ENCODE measurements at places on chromosomes 6 and 20.

GRCh38 chr6:7073082-7073820, 34.5 kb upstream of the RREB1 start:
- no peak for DNase-seq

- no peak for DNase-seq
These were observed 104.2 kb downstream of the NCOA3 start for GRCh38 chr20:47605673-47606413.

- DNase-seq = no peak
These were observed 148.6 kb downstream of the LRRC1 start for GRCh38 chr6:53943395-53943794.

GRCh38 chr6:42320762-42321161, 103.1 kb upstream of the MRPS10 start:
- DNase-seq = no peak

DNA sequence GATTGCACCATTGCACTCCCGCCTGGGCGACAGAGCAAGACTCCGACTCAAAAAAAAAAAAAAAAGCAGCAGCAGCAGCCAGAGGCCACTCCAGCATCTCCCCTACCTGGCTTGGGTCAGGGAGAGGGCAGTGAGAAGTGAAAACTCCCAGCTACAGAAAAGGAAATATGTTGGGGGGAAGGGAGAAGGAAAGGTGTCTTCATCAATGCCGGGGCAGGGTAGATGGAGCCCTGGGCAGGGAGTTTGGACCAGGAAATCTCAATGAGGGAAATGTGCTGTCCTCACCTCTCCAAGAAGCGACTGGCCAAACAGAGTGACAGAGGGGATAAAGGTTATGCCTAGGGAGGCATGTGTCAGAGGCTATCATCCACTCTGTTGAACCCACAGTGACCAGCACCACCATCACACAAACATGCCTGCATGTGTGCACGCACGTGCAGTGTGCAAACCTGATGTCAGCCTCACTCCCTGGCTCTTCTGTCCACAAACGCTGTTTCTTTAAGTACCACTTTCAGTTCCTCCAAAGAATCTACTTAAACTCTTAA, 887 bp upstream of the AIF1 start:
- DNase-seq = no peak

- no peak for DNase-seq
These were observed 17.8 kb downstream of the CD93 start for GRCh38 chr20:23068283-23068682.
